NCI-H82 (cell line): ENCODE measurements at places on chromosomes 5 and 9.

DNA sequence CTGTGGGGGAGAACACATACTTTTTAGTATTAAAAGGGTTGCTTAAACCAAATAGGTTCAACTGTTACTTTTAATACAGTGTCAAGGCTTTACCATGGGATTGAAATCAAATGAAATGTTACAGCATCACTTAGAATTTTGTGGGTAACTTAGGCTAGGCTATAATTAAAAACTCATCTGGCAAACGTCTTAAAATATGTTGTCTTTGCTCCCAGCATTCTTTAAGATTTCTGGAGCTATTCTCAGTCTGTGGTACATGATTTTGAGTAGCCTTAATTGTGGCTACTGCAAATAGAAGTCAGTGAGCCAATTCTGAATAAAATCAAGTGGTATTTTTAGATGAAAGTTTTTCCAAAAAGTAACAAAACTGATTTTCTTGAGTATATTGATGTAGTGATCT, 30.7 kb downstream of the UHRF2 start:
- no peak for DNase-seq

DNA sequence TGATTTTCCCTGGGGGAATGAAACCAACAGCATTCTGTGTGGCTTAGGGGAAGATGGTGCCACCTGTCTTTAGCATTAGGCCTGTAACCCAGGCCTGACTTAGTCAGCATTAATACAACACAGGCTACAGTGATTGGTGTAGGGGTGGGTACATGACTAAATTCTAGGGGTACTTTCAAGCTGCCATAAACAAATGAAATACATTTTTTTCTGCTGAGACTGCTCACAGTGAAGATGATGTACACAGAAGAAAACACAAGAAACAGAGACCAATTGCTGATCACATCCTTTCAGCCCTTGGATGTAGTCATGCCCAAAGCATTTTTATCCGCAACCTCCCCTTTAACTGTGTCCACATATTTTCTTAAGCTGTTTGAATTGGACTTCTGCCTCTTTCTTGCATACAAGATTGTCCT, 527.2 kb downstream of the KCTD16 start:
- peak; percentile 34 for DNase-seq

DNA sequence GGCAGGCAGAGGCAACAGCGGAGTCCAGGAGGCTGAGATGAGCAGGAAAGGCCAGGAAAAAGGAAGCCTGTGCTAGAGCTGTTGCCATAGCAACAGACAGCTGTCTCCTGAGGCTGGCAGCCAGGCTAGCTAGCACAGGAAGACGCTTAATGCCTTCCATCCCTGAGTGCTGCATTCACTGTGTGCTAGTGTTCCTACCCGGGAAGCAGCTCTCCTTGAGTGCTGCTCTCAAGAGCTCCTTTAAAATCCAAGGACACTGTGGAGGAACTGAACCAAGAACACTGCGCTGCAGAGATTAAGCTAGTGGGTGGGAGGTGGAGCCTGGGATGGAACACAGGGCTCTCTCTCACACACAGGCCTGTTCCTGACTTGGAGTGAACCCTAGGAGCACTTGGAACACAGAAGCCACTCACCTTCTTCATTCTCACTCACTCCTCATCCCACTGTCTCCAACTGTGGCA, 53.5 kb upstream of the IL7R start:
- DNase-seq = peak; percentile 33

- DNase-seq = no peak
These were observed 13.0 kb downstream of the RXRA start for GRCh38 chr9:134339183-134339806.

- DNase-seq = no peak
These were observed 1.4 kb downstream of the CAST start for GRCh38 chr5:96663608-96664007.

DNA sequence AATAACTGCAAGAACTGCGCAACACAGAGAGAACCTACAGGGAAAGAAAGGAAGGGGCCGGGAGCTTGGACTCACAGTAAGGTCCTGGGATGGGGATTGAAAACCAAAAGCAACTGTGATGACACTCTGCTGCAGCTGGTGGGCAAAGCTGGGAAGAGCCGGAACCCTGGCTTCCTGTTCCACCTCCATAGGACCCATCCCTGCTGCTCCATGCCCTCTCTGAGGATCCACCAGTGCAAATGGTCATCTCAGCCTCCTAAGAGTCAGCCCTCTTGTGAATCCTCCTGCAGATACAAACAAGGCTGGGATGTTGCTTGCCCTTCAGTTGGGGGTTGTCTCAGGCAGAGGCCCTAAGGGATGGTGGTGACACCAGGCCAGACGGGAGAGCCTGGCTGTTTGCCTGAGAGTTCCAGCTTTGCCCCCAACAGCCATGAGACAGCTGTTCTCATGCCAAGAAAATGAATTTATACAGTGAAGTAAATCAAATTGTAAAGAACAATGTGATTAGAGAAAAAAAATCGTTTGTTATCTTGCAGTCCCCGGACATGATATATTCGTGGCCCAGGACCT, 90.8 kb downstream of the TENT4A start:
- DNase-seq = no peak

DNA sequence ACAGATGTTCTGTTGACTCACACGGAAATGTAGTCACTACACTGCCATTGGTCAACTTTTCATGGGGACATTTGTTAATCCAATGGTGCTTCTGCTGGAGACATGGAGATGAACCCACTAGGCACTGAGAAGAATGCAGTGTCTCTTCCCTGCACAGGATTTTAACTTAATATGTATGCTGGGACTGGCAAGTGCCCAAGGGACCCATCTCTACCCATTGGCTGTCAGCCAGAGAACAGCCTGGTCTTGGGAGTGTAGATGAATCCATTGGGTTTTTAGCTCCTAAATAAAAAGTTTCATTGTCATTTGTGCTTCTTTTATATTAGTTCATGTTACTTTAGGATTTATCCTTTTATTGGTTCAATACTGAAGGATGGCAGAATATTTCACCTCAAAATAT, 195.8 kb upstream of the CDH6 start:
- DNase-seq = no peak

DNA sequence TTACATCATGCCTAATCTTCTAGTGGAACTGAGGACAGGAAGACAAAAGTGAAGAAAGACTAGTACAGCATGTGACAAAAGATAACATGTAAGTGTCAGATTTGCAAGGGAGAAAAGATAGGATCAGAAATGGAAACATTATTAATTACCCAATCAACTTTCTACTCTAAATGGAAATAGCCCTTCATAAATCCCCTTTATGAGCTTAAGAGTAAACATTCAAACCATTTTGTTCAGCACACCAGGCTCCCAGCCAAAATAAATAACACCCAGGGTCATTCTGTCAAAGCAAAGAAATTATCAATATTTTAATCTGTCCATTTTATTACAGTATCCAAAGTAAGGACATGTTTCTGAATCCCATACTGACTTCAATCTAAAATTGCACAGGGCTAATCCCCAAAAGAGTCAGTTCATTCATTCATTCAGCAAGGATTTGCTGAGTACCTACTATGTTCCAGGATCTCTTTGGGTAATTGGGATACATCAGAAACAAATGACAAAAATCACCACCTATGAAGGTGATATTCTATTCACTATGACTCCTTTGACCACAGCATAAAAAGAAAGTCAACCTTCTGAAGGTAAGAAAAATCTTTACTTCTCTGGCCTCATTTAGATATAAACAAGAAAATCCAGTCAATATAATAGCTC, 5.3 kb downstream of the PRELID2 start:
- peak; percentile 14 for DNase-seq

DNA sequence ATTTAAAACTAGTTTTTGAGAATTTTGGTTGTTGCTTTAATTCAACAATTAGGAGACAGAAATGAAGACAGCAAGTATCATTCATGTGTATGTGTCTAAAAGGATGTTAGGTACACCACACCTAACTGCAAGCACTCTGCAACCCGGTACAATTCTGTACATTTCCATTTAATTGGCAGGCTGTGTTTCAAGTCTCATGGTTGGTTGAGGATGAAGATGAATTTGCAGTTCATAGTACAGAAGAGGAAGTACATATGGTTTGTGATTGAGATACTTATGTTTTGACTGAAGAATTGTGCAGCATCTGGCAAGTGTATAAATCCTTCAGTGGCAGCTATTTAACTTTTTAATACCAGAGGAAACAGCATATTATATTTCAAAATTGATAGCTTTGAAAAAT, 628.7 kb upstream of the ZNF608 start:
- peak; percentile 24 for DNase-seq

GRCh38 chr5:18487928-18488480, 853.7 kb downstream of the TAF11L14 start:
- no peak for DNase-seq

- DNase-seq = no peak
These were observed 1.7 kb upstream of the SPINK6 start for GRCh38 chr5:148201151-148201550.

GRCh38 chr5:66821688-66822429, 225.7 kb downstream of the MAST4 start:
- no peak for DNase-seq

GRCh38 chr5:95784514-95785302, 37.8 kb downstream of the GLRX start:
- no peak for DNase-seq

DNA sequence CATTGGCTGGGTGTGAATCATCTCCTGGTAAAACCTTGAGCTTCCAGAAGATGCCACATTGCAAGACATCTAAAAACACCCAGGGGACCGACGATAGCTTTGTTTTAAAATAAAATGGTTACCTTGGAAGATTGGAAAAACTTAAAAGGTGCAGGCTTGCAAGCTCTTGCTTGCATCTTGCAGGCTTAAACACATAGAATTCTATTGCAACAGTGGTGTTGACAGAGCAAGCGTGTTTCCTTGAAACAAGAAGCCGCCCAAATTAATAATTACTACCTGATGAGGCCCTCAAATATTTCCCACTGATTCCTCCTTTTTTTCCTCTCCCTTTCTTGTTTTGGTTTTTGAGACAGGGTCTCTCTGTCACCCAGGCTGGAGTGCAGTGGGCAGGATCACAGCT, 137.1 kb upstream of the BASP1 start:
- DNase-seq = no peak

DNA sequence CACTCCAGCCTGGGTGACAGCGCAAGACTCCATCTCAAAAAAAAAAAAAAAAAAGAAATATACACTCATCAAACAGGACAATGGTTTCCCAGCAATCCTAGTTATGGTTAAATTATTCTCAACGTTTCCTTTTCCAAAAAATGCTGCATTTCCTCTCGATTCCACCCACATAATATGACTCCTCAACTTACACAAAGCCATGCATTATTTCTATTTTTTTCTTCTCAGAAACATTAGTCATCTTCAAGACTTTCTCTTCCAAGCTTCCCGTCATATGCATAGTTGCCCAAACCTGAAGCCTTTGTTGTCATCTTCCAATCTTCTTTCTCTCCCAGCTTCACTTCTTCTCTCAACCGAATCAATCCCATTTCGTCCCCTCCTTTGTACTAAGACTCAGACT, 61.4 kb upstream of the RANBP6 start:
- DNase-seq = no peak

DNA sequence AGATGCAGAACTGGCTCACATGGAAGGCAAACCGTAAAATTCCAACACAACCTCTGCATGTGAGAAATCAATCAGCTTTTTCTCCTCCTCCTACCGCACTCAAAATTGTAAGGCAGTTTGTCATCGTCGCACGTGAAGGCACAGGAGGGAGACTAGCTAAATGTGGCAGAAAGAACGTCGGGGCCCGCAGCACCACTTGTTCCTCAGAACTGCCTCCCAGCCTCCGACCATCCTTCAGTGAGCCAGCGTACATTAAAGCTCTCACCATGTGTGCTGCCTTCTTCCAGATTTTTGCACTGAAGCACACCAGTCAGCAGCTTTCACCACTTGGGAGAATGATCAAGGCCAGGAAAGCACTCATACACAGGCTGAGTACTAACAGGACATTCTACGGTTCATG, 105.9 kb downstream of the RFX3 start:
- DNase-seq = no peak

DNA sequence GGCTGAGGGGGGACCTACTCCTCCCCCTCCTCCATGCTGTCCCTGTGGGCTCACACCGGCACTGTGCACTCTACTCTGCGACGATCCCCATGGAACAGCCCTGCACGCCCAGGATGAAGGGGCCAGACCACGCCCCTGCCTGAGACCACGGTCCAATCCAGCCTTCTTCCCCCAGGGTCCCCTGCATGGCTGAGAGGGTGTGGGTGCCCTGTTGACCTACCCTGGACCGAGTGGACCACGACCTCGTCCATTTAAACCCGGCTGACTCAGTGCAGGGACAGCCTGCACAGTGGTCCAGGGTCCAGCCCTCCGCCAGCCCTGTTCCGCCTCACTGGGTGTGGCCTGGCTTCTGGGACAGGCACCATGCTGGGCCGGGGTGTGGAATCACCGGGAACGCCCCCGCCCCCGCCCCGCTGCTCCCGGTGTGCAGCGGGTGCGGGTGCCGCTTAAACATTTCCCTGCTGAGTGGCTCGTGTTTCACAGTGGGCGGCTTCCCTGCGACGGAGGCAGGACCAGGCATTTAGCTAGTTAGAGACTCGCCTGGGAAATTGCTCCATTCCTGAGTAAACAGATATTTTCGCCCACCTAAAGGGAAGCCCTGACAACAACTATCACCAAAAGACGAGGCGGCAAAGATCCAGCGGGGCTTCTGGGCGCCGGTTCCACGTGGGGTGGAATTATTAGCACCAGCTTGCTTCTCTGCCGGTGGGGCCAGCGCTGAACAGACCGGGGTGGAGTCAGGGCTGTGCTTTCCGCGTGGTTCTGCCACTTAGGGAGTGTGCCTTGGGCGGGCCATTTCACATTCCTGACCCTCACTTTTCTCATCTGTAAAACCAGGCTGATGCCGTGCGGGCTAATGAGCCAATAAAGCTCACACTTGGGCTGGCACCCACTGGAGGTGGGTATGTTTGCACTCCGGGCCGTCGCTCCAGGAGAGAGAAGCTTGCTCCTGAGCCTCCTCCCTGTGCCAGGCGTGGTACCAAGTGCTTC, 22.6 kb downstream of the DBH start:
- peak; percentile 18 for DNase-seq

GRCh38 chr5:10635867-10636350, 72.0 kb downstream of the ANKRD33B start:
- DNase-seq = no peak

DNA sequence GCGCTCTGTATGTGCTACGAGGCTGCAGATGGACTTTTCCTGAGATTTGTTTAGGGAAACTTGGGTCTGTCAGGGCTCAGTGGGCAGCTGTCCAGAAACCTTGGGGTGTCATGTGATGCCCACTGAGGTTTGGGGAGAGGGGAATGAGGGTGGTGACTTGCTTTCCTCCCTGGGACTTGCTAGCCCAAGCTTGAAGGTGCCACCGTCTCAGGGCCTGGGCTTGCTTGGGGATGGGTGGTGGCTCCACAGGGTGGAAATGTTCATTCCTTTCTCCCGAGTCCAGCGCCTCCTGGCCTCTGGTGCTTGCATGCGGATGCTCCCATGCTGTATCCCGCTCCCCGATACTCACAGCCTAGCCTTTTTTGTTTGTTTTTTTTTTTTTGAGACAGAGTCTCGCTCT, 33.3 kb downstream of the ZNF618 start:
- DNase-seq = no peak

- no peak for DNase-seq
These were observed 28.0 kb downstream of the LCP2 start for GRCh38 chr5:170269579-170269978.

GRCh38 chr5:91486638-91487037, 103.5 kb upstream of the ARRDC3 start:
- no peak for DNase-seq

GRCh38 chr5:88725454-88725853, 157.5 kb downstream of the MEF2C start:
- DNase-seq = no peak

GRCh38 chr5:138793575-138793974, 40.4 kb downstream of the CTNNA1 start:
- DNase-seq = no peak

- peak; percentile 45 for DNase-seq
These were observed 899 bp upstream of the RAPGEF6 start for GRCh38 chr5:131635684-131636572.
